ENCODE measurements at places on chromosomes 2 and 18.

DNA sequence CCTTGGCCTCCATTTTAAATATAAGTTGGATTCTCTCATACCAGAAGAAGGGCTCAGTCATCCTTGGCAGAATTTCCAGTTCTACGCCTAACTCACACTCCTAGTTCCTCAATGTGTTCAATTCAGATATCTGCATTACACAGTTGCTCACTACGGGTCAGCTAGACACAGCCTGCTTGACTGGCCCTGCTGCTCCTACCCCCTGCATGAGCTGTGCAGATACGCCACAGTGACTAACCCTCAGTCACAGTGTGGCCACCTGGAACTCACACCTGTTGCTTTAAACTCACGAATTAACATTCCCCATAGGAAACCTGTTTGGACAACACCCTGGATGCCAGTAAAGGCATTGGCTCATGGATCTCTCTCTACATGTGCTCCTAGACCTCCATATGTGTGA is 429.6 kb downstream of the NCKAP5 start:
- DNase-seq, result no peak

- DNase-seq, result no peak
These were observed 35.3 kb downstream of the MYO5B start for GRCh38 chr18:50159654-50160046.

DNA sequence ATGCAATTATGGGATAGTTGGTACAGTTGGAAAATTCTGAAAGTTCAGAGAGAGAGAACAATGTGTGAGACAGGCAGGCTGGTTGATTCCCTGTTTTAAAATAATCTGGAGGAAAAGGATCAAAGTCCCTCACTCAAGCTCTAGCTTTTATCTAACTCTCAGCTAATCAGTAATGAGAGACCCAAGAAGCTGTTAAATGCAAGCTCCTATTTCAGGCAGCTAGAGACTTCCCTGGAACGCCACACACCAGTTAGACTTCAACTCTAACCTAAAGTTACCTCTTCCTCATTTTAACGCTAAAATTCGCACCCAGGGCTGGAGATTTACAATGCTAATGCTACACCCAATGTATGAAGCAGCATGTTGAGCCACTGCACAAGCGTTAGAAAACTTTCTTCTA is 243.1 kb downstream of the EN1 start:
- DNase-seq, result no peak

DNA sequence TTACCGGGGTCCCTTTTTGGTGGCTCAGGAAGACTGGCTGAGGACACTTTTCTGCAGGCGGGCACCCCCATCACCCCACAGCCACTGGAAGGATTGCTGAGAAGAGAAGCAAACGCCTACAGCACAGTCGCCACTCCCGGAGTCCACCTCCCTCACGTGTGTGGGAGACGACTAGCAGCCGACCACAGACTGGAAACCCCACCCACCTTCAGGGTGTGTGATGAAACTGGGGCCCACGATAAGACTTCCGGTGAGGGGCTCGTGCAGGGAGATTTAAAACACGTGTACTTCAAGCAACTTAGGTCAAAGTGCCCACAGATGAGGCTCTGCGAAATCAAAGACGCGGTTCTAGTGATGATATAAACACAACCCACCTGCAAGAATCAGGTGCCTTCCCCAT is 26.3 kb downstream of the MBP start:
- DNase-seq, result no peak

DNA sequence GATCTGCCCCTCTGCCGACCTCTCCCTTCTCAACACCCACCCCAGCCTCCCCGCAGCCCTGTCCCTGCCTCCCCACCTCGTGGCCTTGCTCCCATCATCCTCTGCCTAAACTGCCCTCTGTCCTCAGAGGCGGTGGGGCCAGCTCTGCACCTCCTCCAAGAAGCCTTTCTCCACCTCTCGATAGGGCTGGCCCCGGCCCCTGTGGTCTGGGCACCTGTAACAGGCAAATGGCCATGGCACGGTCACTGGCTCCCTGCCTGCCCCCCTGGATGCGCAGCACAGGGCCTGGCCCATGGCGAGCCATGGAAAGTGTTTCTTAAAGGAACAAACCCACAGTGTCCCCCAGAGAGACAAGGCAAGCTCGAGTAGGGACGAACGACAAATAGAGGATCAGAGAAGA is 42.0 kb downstream of the MYO7B start:
- no peak for DNase-seq

DNA sequence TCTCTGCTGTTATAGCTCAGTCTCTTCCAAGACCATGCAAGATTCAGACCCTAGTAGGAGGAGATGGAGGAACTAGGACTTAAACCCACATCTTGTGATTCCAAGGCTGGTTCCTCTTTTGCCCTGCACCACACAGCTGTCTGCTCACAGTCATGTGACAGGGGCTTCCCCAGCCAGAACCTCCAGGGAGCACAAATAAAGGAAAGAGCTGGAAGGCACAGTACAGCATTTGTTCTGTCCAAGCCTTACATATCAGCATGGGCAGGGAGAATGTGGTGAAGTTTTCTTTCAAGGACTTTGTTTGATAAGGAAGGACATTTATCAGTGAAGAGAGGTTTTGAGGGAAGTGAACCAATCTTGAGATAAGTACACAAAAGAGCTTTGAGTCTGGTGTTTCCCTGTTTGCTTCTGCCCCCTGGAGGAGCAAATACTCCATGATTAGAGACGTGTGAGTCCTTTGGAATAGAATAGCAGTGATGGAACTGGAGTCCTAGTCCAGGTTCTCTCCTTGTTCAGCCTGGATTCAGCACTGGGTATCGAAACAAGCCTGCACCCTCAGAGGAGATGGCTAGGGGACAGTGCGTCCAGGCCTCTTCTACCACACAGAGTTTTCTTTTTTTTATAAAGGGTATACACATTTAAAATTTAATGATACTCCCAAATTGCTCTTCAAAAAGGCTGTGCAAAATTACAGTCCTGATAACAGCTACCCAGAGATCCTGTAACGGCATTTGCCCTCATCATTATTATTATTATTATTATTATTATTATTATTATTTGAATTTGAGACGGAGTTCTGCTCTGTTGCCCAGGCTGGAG is 24.6 kb upstream of the CASP10 start:
- DNase-seq, result peak; percentile 21

DNA sequence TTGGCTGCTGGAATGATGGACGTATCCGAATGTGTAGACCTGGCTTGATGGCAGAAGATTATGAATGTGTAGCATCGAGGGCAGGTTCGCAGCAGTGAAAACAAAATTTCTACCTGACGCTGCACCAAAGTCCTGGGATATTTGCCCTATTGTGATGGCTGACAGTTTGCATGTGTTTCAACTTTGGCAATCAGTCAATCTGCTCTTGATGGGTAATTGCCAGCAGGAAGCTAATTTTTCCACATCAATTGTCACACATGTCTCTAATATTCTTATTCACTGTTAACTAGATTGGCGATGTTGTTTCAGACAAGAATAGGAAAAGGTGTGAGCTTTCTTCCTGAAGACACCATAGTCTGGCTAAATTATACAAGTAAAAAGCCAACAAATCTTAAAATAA is 821.3 kb downstream of the LRRTM4 start:
- DNase-seq, result no peak

GRCh38 chr2:50838316-50838715 is 193.6 kb downstream of the NRXN1 start:
- no peak for DNase-seq

- DNase-seq, result no peak
These were observed 50.2 kb upstream of the MRPL33 start for GRCh38 chr2:27721335-27721734.

DNA sequence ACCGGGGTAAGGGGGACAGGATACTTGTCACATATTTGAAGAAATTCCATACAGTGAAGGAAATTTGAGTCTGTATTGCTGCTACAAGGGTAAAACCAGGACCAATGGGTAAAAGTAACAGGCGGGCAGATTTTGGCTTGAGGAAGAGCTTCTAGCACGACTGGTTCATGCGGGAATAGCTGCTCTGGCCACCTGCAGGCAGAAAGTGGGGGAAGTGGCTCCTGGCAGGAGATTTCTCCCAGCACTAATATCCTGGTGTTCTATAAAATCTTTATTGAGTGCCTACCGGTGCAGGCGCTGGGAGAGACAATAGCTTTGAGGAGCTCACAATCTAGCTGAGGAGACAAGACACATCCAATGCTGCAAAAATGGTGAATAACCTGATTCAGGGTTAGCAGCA is 198.5 kb downstream of the LOXHD1 start:
- DNase-seq, result no peak

DNA sequence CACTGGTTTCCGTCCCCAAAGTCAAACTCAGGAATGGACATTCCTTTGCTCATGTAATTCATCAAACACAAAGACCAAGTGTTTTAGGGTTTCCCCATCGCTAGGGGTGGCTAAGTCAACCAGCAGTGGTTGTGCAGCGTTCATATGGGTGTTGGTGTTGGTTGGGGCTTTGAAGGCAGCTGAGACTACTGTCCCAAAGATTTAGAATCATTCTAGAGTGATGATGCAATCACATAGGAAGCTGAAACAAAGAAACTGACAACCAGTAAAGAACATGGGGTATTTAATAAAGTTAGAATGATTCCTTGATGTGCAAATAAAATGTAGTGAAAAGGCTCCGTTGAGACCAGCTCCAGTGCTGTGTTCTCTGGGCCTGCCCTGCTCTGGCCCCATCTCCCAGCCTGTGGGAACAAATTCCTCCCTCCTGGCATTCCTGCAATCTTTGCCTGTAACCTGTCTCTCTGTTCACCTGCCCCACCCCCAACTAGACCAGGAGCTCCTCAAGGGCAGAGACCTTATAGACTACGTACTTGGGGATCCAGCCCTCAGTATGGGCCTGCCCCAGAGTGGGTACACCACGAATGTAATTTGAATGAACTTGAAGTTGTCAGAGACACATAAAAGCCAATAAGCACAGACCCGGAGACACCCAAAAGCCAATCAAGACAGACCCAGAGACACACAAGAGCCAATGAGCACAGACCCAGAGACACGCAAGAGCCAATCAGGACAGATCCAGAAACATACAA is 191.7 kb upstream of the TWIST2 start:
- no peak for DNase-seq

GRCh38 chr2:134234535-134234934 is 19.3 kb upstream of the MGAT5 start:
- DNase-seq, result no peak

DNA sequence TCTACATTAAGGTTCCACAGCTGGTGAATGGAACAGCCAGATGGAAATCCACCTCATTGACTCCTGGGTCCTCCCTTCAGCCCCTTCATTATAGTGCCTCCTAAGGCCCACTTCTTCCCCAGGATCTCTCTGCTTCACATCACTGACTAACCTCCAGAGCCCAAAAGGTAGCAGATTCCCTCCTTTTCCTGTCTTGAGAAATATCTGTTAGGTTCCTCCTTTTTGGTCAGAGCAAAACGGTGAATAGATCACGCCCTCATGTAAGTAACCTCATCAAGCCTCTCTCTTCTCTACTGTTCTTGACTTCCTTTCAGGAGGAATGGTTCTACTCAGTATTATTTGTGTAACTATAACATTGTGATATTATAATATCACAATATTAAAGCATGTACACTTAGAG is 155.0 kb upstream of the SRD5A2 start:
- DNase-seq, result no peak

GRCh38 chr2:33216508-33217182 is 259.8 kb upstream of the RASGRP3 start:
- DNase-seq, result no peak

Data from SHP77 treated with DMSO at 0.1 percent for 48 hours (cell line).